ENCODE measurements at places on chromosomes 5 and 9.

- no peak for DNase-seq
Measured at GRCh38 chr5:7250611-7251010, 145.3 kb upstream of the ADCY2 start.

- DNase-seq, result no peak
Measured at GRCh38 chr5:176690911-176691310, 43.6 kb downstream of the TSPAN17 start.

DNA sequence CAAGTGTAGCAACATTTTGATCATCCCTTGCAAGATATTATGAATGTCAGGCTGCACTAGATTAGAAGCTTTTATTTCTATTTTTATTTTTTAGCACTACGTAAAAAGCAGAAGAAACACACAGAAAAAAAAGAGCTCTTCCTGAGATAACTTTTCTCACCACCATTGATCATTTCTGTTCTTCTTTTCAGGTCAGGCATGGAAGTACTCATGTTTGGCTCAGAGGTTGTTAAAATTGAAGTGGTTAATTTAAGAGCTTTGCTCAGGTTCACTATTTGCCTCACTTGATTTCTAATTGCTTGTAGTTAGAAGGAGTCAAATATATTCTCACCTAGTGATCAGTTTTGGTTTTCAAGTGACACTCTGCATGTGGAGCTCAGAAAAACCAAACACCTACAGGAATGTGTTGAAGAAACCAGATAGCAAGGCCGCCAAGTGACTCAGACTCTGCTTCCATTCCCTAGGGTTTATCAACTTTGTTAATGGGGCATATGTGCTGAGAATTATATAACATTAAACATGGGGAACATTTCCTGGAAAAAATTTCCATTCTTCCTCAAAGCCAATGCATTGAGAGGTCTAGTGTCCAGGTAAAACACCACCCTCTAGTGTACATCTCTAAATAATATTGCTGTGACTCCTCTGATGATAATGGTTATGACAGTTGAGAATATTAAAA, 679.8 kb downstream of the CETN3 start:
- DNase-seq, result no peak

DNA sequence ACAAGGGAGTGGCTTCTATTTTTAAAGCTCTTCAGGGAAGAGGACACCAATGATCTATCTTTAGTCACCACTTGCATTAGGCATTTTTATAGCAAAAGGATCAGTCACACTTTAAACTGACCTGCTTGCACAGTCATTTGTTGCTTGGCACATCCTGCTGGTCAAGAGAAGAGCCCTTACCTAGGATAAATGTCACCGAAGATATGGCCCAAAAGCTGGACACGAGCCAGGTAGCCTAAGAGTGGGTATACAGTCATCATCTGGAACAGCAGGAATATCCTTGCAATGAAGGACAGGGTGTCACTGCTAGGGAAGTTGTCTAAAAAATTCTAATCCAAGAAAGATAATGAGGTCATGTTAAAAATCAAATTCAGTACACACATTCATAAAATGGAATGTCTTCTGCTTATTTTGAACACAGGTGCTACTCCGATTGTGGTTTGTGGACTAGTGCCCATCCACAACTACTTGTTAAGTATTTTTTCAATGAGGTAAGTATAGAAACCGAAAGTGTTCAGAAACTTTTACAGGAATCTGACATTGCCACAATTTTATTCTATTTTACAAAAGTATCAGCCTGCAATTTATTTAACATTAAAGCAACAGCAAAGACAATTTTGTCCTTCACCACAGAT, 78.4 kb downstream of the SLC38A9 start:
- no peak for DNase-seq

- no peak for DNase-seq
Measured at GRCh38 chr9:9054354-9054992, 1254.9 kb upstream of the DMAC1 start.

- DNase-seq, result no peak
Measured at GRCh38 chr9:122125509-122126330, 32.6 kb upstream of the TTLL11 start.

GRCh38 chr5:178730940-178731265, 444 bp upstream of the ZNF354A start:
- DNase-seq, result no peak

DNA sequence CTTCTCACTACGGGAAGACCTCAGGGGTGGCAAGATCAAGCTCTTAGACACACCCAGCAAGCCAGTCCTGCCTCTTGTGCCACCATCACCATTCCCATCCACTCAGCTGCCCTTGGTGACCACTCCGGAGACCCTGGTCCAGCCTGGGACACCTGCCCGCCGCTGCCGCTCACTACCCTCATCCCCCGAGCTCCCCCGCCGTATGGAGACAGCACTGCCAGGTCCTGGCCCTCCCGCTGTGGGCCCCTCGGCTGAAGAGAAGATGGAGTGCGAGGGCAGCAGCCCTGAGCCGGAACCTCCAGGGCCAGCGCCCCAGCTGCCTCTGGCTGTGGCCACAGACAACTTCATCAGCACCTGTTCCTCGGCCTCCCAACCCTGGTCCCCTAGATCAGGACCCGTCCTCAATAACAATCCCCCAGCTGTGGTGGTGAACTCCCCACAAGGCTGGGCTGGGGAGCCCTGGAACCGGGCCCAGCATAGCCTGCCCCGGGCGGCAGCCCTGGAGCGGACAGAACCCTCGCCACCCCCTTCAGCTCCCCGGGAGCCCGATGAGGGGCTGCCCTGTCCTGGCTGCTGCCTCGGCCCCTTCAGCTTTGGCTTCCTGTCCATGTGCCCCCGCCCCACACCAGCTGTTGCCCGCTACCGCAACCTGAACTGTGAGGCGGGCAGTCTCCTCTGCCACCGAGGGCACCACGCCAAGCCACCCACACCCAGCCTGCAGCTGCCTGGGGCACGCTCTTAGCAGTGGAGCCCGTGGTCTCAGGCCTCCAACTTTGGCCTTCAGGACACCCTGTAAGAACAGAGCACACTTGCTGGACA, 4.1 kb downstream of the TESK1 start:
- DNase-seq, result no peak

GRCh38 chr5:6905883-6906282, 192.7 kb downstream of the TENT4A start:
- no peak for DNase-seq

GRCh38 chr5:14505310-14506139, 76.1 kb upstream of the OTULINL start:
- DNase-seq, result no peak

All from activated CD8-positive, alpha-beta memory T cell treated with anti-CD3 and anti-CD28 coated beads for 4 hours (primary cell).